ENCODE measurements at places on chromosomes 5 and 9.

DNA sequence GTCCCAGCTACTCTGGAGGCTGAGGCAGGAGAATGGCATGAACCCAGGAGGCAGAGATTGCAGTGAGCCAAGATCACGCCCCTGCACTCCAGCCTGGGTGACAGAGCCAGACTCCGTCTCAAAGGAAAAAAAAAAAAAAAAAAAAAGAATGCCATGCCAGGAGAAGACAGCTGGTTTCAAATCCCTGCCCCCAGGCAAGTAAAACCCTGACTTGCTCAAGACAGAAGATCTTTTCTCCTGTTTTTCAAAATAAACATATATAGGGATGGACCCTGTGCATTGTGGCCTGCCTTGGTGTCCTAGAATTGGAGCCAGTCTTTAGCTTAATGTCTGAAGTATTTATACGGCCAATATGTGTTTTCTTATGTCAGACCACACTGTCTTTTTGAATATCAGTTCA, 177.1 kb downstream of the NR3C1 start:
- DNase-seq = no peak

DNA sequence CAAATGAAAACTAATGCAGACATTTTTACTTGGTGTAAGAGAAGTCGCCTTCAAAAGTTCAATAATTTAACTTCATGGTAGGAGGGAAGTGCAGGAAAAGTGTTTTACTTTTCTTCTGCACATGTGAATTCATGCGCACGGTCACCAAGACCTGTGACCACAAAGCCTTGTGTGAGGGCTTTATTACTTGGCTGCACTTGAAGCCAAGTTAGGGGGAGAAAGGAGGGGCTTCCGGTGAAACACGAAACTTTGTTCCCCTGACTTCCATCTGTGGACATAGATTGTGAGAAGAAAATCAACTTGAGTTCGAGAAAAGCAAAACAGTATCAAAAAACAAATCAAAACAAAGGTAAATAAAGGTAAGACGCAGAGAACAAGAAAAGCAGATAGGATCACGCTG, 239.9 kb downstream of the ROR2 start:
- no peak for DNase-seq

DNA sequence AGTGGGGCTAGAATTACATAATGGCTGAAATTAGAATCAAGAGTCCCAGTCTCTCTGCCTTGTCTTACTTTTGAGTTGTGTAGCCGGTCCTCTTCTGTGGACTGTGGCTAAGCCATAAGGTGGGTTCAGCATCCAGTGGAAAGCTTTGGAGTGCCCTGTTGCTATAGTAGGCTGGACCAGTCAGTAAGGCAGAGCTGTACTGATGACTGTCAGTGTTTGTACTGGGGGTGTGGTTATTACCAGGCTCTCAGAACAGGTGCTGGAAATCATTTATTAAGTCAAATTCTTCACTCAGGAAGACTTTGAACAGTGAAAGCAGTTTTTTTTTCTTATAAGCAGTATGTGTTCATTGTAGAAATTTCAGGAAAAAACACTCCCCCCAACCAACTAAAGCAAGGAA, 129.4 kb downstream of the ZSWIM6 start:
- DNase-seq = no peak

- no peak for DNase-seq
These were observed 10.2 kb downstream of the GLIS3 start for GRCh38 chr9:4289411-4290326.

DNA sequence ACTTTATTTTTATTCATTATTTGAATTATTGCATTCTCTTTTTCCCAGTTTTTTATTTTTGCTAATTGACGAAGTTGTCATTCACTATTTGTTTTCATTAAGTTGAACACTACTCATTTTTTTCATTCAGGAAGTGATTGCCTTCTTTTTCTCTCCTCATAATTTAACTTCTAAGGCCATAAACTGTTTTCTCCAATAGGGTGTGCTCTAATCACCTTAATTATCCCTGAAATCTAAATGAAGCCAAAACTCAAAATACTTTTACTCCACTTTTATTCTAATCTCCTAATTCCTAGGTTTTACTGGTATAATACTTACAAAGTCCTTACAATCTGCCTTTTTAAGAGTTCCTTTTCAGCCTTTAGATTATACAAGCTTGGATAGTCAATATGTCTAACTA, 2.9 kb upstream of the OR13C2 start:
- DNase-seq = no peak

DNA sequence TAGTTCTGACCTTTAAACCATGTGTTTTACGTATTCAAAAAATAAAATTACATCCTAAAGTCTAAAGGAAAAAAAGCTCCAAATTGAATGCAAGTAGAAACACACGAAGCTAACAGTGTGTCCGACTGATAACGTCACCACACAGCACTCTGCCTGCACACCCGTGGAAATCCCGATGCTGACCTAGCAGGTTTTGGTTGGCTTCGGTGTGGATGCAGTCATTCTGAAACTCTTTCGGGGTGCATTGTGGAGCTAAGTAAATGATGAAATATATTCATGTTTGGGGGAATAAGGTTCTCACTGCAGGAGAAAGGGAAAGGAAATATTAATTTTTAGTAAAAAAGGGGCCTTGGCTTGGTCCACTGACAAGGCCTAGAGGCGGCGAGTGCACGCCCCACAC, 2.0 kb downstream of the RASGEF1C start:
- no peak for DNase-seq

- no peak for DNase-seq
These were observed 416.8 kb downstream of the TUSC1 start for GRCh38 chr9:25261445-25261844.

All from NCI-H2107 (cell line).